ENCODE measurements at places on chromosomes 11 and 22.

DNA sequence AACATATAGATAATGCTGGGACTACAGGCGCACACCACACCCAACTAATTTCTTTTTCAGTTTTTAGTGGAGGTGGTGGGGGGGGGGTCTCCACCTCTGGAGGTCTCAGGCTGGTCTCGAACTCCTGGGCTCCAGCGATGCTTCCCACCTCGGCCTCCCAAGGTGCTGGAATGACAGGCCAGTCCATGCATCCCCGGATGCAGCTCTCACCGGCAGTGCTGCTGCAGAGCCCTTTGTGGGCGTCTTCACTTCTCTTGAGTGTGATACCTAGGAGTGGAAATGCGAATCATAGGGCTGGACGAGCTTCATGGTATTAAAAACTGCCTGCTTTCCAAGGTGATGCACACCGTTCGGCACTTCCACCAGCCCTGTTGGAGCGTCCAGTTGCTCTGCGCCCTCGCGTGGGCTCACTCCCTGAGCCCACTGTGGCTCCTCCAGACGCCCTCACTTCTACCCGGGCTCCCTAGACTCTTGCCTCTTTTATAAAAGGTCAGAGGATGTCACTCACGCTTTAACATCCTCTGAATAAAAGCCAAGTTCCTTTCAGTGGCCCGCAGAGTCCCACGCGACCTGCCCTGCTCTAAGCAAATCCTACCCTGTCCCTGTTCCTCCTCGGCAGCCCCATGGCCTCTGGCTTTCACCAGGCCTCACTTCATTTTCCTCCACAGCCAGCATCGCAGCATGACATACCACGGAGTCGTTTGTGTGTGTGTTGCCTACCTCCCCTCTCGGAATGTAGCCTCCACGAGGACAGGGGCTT, 837 bp upstream of the BID start:
- DNase-seq: no peak

DNA sequence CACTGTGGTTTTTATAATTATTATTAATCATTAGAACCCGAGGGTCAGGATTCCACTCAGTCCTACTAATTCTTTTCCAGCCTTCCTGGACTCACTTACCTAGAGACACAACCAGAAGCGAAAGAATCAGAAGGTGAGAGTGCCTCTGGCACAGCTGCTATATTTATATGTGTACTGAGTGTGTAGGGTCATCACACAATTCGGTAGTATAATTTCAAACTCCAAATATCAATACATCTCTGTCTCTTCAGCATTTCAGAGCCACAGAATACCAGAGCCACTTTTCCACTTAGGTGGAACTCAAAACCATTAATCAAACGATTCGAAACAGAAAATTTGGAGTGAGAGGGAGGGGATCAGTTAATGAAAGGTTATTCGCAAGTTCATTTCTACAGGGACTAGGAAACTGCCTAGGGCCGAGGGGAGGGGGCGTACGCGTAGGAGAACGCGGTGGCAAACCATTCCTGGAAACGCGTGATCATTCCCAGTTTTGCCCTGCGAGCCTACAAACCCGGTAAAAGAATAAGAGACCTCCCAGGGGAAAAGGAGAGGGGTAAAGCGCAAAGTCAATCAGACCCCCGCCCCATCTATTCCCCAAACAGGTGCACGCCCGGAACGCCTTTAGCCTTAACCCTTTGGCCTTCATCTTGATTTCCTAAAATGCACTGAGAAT, 5.4 kb downstream of the BSX start:
- no peak for DNase-seq

DNA sequence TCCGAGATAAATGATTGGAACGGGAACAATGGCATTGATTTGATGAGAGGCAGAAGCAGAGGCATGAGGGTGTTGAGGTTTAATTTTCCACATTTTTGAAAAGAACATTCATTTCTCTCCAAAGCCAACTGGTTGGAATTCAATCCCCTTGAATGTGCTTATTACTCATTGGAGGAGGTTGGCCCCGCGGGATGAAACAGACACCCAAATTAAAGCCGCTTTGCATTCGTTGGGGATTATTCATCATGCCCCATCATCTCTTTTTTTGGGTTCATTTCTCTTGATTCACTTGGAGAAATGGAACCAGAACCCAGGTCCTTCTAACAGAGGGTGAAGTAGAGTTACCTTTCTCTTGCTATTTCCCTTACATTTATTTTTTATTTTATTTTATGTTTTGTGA, 47.6 kb upstream of the PARVG start:
- no peak for DNase-seq

- no peak for DNase-seq
Measured at GRCh38 chr22:36863979-36864378, 3.2 kb downstream of the NCF4 start.

GRCh38 chr11:33893711-33894397, 2.0 kb upstream of the LMO2 start:
- DNase-seq: peak; percentile 45

GRCh38 chr22:17570851-17571631, 7.7 kb downstream of the SLC25A18 start:
- peak; percentile 66 for DNase-seq

DNA sequence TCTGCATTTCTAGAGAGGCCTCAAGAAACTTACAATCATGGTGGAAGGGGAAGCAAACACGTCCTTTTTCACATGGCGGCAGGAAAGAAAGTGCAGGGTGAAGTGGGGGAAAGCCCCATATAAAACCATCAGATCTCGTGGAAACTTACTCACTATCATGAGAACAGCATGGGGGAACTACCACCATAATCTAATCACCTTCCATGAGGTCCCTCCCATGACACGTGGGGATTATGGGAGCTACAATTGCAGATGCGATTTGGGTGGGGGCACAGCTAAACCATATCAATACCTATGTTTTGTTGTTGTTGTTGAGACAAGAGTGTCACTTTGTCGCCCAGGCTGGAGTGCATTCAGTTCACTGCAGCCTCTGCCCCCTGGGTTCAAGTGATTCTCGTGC, 29.9 kb downstream of the SFI1 start:
- DNase-seq: no peak

DNA sequence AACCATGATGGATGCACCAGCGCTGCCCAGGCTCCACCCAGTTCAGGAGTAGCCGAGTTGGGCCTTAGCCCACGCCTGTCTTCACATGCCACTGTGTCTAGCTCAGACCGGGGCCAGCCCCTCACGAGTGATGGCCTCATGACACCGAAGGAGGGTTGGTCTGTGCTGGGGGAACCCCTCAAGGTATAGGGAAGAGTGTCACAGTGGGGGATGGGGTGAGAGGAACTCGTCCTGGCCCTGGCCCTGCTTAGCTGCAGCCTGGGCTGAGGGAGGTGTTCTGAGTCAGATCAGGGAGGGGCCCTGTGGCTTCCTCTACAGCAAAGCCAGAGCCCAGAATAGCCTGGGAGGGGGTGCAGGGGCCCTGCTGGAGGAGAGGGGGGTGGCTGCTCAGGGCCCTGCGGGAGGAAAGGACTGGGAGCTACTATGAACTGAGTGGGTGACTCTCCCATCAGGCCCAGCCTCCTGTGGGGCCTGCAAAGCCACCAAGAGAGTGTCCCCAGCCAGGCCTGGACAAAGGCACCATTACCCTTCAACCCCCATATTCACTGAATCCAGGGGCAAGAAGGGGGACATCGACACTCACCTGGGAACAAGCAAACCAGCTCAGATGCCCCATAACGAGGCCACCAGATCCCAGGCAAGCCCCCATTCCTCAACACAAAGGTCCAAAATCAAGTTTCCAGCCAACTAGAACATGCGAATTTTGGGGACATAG, 41.2 kb downstream of the IGLL5 start:
- DNase-seq: no peak

DNA sequence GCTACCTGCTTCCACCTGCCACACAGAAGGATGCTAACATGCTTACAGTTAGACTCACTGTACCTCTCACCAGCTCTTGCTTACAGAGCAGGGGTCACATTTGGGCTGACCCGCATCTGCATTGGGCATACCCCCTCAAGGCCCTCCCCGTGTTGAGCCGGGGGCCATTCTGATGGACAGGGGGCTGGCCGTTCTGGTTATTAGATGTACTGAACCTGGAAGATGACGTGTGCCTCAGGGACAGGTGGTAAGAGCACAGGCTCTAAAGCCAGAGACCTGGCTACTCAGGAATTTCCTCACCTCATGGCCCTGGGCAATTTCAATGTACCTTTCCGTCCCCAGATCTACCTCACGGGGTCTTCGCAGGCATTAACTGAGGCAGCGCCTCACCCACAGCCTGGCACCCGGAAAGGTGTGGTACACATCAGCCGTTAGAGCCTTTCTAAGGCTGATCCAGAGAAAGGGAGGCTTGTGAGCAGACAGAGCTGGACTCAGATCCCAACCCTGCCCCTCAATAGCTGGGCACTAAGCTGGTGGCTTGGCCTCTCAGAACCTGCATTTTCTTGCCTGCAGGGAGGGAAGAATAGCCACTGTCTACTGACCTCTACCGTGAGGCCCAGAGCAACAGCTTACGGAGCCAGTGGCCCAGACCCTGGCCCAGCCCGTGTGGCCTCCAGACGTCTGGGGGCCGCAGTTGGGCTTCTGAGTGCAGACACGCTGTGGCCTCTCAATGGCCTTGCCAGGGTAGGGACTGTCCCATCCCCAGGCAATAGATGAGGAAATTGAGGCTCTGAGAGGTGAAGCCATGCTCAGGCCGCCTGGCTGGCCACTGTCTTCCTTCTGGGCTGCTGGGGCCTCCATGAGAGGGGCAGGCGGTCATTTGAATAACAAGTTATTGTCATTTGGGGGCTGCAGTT, 100.6 kb downstream of the MORC2 start:
- DNase-seq: no peak

DNA sequence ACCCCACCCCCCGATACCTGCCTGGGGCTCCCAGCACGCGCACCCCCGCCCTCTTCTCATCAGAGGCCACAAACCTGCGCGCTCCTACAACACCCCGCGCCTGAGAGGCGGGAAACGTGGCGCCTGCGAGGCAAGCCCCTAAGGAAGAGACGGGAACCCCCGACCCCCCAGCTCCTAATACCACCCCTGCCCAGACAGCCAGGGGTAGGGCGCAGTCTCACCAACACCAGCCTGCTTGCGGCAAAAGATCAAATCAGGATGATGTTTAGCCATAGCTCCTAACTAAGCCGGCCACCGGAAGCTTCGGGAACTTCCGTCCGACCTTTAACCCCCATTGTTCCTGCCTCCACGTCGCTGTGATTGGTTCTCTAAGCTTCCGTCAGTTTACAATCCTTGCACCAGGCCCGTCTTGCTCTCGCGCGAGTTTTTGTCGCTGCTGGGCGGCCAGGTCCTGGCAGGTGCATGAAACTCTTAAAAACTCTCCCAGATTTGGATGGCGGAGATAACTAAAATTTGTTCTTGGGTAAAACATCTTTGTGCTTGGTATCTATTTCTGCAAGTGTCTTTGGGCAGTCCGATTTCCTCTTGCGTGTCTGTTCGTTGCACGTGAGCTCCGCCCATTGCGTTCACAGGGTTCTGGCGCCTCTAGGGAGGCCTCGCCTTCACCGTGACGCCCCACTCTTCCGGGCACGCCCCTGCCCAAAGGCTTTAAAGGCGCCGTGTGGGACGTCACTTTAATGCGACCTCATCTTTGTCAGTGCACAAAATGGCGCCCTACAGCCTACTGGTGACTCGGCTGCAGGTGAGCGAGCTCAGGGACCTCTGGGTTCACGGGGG, at the start of the genes ACO2 and PHF5A:
ACO2 (plus strand) TSS at position 737 of the 837 bp plus-strand sequence; CDS start at position 767, 30 bp downstream.
PHF5A (minus strand) TSS at position 312 of the 837 bp plus-strand sequence; CDS start at position 273, 39 bp downstream.
- DNase-seq: peak; percentile 97

DNA sequence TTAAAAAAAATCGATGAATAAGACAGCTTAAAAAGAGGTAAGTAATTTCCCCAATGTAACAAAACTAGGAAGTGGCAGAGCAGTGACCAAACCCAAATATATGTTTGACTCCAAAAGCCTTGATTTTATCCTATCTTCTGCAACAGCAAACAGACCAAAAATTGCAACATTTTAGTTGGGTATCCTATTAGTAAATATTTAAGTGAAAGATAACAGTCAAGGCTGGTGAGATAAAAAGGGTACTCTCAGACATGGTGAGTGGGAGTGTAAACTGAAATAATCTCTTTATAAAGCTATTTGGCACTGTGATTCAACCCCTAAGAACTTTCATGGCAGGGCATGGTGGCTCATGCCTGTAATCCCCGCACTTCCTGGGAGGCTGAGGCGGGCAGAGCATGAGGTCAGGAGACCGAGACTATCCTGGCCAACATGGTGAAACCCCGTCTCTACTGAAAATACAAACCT, 1.9 kb upstream of the RDX start:
- DNase-seq: no peak

DNA sequence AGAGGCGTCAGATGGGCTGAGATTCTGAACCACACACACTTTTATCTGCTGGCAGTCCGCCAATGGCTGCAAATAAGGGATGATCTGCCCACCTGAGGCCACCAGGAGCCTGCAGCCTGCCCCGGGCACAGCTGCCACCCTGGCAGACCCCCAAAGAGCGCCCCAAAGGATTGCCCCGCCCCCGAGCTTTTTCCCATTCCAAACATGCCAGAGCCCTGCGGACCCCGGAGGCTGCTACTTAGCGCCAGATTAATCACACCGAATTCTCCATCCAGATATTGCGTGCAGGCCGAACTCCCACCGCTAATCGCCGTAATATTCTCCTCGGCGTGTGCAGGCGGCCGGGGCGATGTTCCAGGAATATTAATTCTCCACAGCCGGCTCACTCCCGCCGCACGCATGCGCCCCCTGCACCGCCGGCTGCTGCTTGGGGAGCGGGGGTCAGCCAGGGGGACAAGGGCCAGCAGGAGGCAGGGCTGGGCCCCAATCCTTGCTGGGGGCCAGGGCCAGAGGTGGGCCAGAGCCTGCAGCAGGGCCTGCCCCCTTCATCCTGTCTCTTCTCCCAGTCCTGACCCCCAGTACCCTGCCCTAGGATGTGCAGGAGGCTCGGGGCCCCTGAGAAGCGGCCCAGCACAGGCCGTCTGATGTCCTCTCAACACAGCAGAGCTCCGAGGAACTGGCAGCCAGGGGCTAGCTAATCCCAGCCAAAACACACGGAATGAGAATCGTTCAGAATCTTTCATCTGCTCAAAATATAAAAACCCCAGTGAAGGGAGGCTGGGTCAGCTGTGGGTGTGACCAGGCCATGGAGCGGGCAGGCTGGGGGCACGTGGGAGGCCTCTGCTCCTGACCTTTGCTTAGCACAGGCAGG, 19.5 kb upstream of the TCF20 start:
- peak; percentile 11 for DNase-seq

- no peak for DNase-seq
Measured at GRCh38 chr11:92501066-92501739, 276.6 kb downstream of the FAT3 start.
